NCI-H1105 (cell line): ENCODE measurements at places on chromosomes 16 and 17.

- DNase-seq = no peak
Observed at GRCh38 chr17:80845863-80846671, 145.6 kb upstream of the CHMP6 start.

GRCh38 chr17:5304636-5305035 is 22.6 kb downstream of the RABEP1 start:
- no peak for DNase-seq

- DNase-seq = no peak
Observed at GRCh38 chr16:78579020-78579419, 479.6 kb downstream of the WWOX start.

- DNase-seq = no peak
Observed at GRCh38 chr16:74623214-74623838, 16.4 kb upstream of the GLG1 start.

- no peak for DNase-seq
Observed at GRCh38 chr17:78534492-78535272, 42.5 kb downstream of the DNAH17 start.

DNA sequence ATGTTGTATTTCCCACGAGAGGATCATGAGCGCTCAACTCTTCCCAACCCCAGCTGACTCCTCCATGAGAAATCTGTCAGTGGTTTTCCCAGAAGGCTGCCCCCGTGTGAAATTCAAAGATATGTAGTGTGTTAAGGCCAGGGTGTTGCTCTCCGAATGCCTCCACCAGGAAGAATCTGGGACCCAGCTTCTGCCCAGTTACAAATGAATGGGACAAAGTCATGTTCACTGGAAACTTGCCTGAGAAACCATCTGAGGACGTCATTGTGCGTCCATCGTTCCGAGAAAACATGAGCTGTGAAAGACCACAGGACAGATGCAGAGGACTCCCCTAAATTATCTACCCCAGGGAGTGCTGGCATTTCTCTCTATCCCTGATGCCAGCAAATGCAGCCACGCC is 86.0 kb downstream of the AIPL1 start:
- DNase-seq = no peak

DNA sequence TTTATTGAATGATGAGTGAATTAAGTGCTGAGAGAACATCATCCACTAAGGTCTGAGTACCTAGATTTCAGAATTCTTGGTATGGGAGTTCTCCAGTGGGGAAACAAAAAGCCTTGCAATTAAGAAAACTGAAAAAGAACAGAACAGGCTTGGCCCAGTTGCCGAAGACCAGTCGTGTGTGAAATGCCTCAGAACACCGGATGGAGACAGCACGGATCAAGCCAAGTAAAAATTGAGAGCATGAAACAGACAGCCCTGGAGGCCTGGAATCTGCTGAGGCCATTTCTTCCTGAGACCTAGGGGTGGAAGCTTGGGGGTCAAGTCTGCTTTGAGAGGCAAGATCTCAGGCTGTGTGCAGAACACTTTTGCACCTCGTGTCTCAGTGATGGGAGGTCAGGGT is 43.3 kb downstream of the GRIN2A start:
- no peak for DNase-seq

DNA sequence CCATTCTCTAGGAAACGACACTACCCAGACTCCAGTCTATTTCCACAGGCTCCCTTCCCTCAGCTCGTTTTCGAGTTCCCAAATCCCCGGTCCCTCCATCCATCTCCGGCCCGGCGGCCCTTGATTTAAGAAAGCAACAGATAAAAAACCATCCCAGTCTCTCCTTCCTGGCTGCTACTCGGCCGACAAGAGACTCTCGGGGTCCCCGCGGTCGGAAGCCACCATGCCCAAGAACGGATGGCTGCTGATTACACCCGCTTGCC is 182 bp downstream of the RPL26 start:
- DNase-seq = no peak

DNA sequence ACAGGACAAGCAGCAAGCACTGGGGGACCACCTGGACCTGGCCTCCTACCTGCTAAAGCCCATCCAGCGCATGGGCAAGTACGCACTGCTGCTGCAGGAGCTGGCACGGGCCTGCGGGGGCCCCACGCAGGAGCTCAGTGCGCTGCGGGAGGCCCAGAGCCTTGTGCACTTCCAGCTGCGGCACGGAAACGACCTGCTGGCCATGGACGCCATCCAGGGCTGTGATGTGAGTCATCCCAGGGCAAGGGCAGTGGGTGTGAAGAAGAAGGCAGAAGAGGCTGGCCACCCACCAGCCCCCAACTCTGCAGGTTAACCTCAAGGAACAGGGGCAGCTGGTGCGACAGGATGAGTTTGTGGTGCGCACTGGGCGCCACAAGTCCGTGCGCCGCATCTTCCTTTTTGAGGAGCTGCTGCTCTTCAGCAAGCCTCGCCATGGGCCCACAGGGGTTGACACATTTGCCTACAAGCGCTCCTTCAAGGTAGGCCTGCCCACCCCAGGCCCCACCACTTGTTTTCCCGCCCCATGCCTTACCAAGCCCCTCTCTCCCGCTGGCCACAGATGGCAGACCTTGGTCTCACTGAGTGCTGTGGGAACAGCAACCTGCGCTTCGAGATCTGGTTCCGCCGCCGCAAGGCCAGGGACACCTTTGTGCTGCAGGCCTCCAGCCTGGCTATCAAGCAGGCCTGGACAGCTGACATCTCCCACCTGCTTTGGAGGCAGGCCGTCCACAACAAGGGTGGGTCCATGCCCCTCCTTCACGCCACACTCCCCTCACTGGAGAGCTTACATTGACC is 7.3 kb downstream of the PLEKHG4 start:
- no peak for DNase-seq

- DNase-seq = no peak
Observed at GRCh38 chr16:59212492-59213024, 478.4 kb upstream of the GOT2 start.

GRCh38 chr17:13292291-13292690 is 274.5 kb upstream of the ELAC2 start:
- no peak for DNase-seq

DNA sequence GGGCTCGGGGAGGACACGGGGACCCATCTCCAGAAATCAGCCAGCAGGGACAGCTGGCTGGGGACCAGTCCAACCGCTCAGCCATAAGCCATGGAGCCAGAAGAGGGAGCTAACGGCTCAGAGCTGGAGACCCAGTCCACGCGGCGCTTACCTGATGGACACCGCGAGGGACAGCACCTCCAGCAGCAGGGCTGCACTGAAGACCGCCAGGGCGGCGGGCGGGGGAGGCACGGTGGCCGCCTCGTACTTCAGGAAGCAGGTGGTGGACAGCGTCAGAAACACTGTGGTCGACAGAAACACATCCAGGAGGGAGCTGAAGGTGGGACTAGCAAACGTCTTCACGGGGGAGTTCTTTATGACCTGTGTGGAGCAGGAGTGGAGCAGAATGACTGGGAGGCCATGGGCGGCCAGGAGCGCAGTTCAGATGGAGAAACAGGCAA is 102.6 kb upstream of the CREBBP start:
- peak; percentile 35 for DNase-seq

DNA sequence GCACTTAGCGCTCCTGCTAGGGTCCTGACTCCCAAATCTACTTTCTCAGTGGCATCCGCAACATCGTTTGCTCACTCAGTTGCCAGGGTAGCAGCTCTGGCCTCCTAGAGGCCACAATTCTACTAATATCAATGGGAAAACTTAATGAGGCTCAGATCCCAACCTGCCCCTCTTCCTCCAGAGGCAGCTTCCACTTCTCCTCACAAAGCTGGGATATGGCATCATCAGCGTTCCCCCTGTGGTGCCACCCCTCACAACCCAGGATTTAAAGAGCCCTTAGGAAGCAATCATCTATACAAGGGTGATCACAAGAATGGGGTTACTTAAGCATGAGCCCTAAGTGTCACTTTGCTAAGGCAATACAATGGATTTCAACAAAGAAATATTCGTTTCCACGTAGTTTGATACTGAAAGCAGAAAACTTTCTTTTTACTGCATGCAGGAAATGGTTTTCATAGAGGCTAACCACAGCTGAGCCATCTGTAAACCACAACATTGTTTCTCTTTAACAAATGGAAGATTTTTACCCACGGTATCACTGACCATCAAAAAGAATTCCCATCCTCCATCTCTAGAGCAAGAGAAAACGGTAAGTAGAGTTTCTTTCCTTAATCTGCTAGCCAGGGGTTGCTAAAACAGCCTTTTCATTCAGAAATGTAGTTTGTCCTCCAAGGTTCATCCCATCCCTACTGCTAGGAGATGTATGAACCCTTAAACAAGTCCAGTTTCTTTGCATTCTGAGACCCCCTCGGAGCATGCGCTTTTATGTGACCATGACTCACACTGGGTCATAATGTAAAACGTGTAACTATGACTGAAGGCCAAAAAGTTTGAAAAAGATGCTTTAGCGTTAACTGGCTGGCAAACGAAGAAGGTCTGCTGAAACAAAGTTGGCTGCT is 68.3 kb upstream of the BCAR1 start:
- DNase-seq = no peak

- no peak for DNase-seq
Observed at GRCh38 chr17:74542727-74543383, 3.1 kb downstream of the CD300C start.

DNA sequence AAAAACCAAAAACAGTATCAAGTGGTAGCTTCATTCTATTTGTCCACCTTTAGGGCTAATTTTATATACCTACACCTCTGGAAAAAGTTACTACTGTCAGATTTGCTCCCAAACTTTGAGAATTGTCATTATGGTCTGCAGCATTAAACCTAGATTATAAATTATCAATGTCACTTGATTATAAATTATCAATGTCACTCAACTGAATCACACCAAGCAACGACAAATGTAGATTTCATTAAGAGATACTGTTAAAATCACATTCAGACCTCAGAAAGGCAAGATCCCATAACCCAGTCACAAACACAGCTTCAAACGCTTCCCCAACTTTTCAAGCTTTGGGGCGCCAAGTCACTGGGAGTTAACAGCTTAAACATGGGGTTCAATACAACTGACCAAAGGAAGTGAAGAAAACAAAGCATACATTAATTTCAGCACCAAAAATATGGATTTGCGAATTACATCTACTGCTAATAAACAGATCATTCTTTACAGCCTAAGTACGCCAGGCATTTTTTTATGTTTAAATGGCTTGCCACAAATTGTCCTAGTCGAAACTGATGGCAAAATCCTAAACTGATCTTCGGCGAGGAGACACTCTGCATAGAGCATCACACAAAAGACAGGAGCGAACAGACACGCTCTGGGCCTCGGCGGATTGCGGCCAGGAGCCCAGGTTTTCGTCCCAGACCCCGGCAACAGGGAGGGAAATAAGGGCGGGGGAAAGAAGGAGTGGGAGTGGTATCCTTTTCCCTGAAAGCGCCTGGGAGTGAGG is 981 bp downstream of the GLG1 start:
- no peak for DNase-seq

- DNase-seq = no peak
Observed at GRCh38 chr17:48523010-48523409, 7.8 kb downstream of the HOXB1 start.

- DNase-seq = no peak
Observed at GRCh38 chr16:76193906-76194615, 83.1 kb upstream of the CNTNAP4 start.

GRCh38 chr17:21677126-21677910 is 15.0 kb upstream of the KCNJ18 start:
- DNase-seq = no peak

DNA sequence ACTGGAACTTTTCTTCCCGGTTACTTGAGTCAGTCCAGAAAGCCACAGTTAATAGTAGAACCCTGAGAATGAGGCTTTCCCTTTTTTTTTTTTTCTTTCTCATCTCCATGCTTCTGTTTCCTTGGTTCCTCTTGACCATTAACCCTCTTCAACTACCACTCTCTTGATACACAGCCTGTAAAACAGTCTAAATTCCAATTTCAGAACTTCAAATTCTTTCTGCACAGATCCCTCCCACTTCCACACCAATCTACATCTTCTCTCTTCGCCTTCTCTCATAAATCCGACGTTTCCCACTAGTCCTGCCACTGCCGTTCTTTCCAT is 588 bp downstream of the METTL16 start:
- DNase-seq = no peak

DNA sequence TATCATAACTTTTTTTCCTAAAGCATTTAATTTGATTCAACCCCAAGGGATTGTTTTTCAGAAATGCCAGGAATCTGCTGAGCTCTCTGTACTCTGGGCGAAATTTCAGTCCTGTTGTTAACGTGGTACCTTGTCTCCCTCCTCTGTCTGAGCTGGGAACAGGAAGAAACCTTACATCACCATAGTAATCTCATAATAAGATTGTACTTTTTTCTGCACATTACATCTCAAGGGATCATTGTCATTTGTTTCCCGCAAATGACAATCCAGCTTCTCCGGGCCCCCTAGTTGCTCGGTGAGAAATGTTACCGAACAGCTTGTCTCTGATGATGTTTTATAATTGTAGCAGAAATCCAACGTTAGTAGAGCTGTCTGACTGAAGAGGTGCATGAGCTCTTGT is 152.7 kb upstream of the ERCC4 start:
- no peak for DNase-seq

DNA sequence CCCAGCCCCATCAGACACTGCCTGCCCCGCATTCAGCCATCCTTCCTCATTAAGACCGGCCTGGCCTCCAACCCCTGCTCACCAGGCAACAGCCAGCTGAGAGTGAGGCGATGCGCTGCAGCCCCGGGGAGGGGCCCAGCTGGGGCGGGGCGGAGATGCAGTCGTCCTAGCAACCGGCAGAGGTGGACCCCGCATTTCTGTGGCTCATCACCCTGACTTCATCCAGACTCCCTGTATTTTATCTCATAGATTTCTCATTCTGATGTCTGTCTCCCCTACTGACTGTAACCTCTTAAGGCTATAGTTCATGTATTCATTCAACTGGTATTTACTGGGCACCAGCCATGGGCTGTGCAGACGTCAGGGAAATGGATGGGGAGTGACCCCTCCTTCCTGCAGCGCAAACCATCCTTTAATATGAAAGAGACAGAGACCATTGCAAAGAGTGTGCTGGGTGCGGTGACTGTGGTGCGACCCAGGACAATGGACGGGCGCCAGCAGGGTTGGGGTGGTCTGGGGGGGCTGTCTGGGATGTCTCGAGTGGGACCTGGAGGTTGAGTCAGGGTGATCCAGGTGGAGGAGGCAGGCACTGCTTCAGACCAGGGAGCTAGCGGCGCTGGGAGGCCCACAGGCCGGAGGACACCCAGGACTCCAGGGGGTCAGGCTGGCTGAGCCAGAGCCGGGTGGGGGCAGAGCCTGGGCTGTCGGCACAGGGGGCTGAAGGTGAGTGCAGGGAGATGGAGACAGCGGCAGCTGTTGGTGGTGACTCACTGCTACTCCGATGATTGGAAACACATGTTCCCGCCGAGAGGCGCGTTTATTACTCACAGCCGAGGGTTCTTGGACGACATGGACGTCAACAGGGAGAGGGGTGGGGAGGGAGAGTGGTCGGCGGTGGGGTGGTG is 10.5 kb upstream of the TIMP2 start:
- DNase-seq = no peak

GRCh38 chr17:15934866-15935265 is 10.1 kb upstream of the ADORA2B start:
- DNase-seq = no peak
